ENCODE measurements at places on chromosomes 1 and 21.

- no peak for DNase-seq
- peaks cover 70% of the 10 kb centered on the region for H3K36me3 ChIP-seq
- peaks cover 75% of the 10 kb centered on the region for H3K4me1 ChIP-seq
- H3K27ac ChIP-seq: peak overlapping the region; percentile 99
Observed at GRCh38 chr21:46557919-46558392, 46.9 kb downstream of the S100B start.

GRCh38 chr1:65255035-65255655 lies 54.2 kb upstream of the DNAJC6 start:
- H3K4me3 ChIP-seq: peak overlapping the region; percentile 79
- no peak for DNase-seq
- no peaks in the 10 kb centered on the region for H3K36me3 ChIP-seq
- H3K27me3 ChIP-seq: peaks cover 24% of the 10 kb centered on the region
- H3K4me1 ChIP-seq: peaks cover 25% of the 10 kb centered on the region

DNA sequence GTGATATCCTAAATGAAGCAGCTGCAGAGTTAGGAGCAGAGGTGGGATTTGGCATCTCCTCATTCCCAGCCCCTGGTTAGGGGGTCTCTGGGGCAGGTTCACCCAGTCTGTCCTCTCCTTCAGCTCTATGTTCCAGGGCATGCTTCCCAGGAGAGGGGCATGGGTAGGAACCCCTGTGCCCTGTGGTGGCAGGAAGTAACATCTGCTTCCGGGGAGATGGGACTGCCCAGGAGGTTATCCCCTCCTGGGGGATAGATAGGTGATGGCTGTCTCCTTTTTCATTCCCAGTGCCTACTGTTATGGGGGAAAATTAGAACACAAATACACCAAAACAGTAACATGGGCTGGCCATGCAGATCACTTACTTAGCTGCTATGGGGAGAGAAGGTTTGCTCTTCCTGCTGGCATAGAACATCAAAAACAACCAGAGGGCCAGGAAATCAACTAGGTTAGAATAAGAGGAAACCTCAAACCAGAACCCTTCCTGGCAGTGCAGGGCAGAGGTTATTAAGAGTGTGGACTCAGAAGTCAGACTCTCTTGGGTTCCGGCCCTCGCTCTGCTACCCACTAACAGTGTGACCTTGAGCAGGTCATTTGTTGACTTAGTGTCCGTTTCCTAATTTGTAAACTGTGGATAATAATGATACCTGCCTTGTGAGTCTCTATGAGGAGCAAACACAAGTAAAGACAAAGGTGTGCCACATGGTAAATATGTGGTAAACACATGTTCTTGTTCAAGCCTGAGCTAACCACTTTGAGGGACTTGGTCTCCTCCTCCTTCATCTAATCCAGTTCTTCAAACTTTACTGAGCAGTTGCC lies 157.8 kb upstream of the JUN start:
- peak; percentile 63 for DNase-seq
- H3K4me1 ChIP-seq: peaks cover 69% of the 10 kb centered on the region
- peak overlapping the region; percentile 17 for H3K4me3 ChIP-seq
- H3K36me3 ChIP-seq: peaks cover 1% of the 10 kb centered on the region

DNA sequence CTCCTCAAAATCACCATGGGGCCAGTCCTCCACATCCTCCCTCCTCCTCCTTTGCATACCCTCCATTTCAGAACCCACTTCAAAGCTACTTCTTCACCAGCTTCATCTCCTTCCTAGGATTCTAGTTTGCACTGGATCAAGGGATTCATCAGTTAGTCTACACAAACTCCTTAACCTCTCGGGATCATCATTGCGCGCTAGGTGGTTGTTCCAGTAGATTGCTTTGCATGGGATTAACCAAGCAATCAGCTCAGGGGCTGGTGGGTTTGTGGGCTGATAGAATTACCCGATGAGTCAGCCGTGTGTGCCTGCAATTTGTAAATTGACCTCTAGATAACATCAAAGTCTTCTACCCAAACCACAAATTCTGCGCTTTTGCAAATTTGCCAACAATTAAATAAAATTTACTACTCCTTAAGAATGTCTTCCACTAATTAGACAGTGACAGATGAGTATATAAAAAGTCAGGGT lies 7.7 kb downstream of the KANK4 start:
- no peak for DNase-seq
- H3K27me3 ChIP-seq: peaks cover 26% of the 10 kb centered on the region
- no peaks in the 10 kb centered on the region for H3K4me1 ChIP-seq
- no peak overlapping the region for H3K27ac ChIP-seq
- no peaks in the 10 kb centered on the region for H3K36me3 ChIP-seq

- no peak overlapping the region for H3K27ac ChIP-seq
- no peak overlapping the region for H3K4me3 ChIP-seq
- peaks cover 3% of the 10 kb centered on the region for H3K36me3 ChIP-seq
- H3K27me3 ChIP-seq: no peaks in the 10 kb centered on the region
- peaks cover 18% of the 10 kb centered on the region for H3K4me1 ChIP-seq
Observed at GRCh38 chr1:116001739-116002487, 25.6 kb downstream of the SLC22A15 start.

DNA sequence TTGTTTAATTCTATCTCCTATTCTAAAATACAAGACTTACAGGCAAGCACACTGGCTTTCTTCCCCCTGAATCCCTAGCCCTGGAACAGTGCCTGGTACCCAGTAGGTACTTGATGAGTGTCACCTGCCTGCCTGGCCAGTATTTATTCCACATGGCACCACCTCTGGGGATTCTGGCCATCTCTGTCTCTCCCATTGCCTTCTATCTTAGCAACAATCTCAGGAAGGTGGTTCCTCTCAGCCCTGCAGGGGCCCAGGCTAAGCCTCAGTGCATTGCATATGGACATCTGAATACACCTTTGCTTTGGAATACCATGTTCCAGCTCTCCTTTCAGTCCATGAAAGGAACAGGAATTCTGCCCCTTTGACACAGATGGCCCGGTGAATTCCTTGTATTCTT lies 81.0 kb downstream of the HIVEP3 start:
- H3K27me3 ChIP-seq: peaks cover 6% of the 10 kb centered on the region
- no peak for DNase-seq
- H3K36me3 ChIP-seq: no peaks in the 10 kb centered on the region
- H3K4me3 ChIP-seq: no peak overlapping the region
- H3K4me1 ChIP-seq: peaks cover 5% of the 10 kb centered on the region

GRCh38 chr1:27690183-27690582 lies 18.2 kb upstream of the IFI6 start:
- no peaks in the 10 kb centered on the region for H3K36me3 ChIP-seq
- H3K4me3 ChIP-seq: no peak overlapping the region
- no peak for DNase-seq
- H3K27ac ChIP-seq: no peak overlapping the region

DNA sequence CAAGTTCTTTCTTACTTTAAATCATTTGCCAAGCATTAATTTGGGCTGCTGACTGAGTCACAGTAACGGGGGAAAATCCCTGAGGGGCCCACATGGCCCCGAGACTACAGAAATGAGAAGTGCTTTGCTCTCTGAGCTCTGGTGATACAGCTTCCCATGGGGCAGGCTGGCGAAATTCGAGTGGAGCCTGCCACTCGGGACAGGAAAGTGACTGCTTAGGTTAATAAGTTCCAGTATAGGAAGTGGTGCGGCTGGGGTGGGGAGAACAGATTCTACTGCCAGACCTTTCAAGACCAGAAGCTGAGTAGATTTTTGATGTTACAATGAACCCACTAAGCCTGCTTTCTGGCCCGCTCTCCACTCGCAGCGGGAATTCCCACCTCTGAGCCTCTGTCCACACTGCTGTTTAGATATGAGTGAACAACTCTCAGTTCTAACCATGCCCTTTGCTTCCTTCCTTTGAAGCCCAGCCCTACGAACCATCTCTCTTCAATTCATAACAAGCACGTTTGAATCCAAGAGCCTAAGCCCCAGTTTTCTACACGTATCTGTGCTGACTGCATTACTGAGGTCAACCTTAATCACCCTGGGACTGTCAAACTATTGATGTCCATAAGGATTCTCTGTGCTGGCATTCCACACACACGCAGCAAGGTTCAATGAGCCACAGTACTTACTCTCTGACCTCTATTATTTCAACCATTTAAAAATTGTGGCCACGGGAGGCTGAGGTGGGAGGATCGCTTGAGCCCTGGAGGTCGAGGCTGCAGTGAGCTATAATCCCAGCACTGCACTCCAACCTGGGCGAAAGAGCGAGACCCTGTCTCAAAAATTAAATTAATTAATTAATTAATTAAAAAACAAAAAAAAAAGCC lies 9.6 kb downstream of the ZBTB17 start:
- peak overlapping the region; percentile 39 for H3K4me3 ChIP-seq
- DNase-seq: peak; percentile 69
- H3K4me1 ChIP-seq: peaks cover 56% of the 10 kb centered on the region
- H3K36me3 ChIP-seq: peaks cover 43% of the 10 kb centered on the region
- H3K27ac ChIP-seq: peak overlapping the region; percentile 86

GRCh38 chr1:16199157-16199501 lies 13.3 kb downstream of the ARHGEF19 start:
- no peak overlapping the region for H3K4me3 ChIP-seq
- DNase-seq: no peak
- peaks cover 4% of the 10 kb centered on the region for H3K36me3 ChIP-seq
- H3K4me1 ChIP-seq: peaks cover 4% of the 10 kb centered on the region
- H3K27me3 ChIP-seq: peaks cover 6% of the 10 kb centered on the region
- H3K27ac ChIP-seq: no peak overlapping the region

GRCh38 chr21:25191141-25191540 lies 416.1 kb downstream of the MRPL39 start:
- DNase-seq: no peak
- H3K27ac ChIP-seq: no peak overlapping the region
- H3K4me3 ChIP-seq: no peak overlapping the region

GRCh38 chr1:40232444-40232843 lies 15.3 kb upstream of the TMCO2 start:
- peaks cover 65% of the 10 kb centered on the region for H3K36me3 ChIP-seq
- peak overlapping the region; percentile 80 for H3K27ac ChIP-seq
- H3K27me3 ChIP-seq: no peaks in the 10 kb centered on the region
- H3K4me1 ChIP-seq: peaks cover 52% of the 10 kb centered on the region
- peak; percentile 91 for DNase-seq
- no peak overlapping the region for H3K4me3 ChIP-seq

DNA sequence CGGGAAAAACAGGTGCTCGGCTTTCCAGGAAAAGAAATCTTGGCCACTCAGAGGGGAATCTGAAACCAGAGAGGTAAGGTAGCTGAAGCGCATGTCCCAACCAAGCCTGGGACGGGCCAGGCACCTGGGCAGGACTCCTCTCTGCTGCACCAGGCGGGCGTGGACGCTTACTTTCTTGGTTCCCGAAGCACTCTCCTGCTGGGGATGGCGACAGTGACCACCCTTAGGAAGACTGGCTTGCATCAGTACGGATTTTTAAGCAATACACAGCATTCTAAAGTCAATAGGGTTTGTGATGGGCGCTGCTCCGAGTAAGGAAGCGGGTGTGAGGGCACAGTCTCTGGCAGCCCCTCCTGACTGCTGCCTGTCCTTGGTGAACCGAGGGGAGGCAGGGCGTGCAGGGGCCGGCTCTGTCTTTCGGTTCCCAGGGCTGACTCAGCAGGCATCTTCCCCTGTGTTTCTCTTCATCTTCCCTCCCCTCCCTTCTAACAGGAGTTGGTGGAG lies 74.9 kb upstream of the ANGPTL1 start:
- no peak overlapping the region for H3K4me3 ChIP-seq
- H3K27me3 ChIP-seq: peaks cover 11% of the 10 kb centered on the region
- H3K36me3 ChIP-seq: no peaks in the 10 kb centered on the region
- no peak for DNase-seq
- H3K27ac ChIP-seq: no peak overlapping the region

DNA sequence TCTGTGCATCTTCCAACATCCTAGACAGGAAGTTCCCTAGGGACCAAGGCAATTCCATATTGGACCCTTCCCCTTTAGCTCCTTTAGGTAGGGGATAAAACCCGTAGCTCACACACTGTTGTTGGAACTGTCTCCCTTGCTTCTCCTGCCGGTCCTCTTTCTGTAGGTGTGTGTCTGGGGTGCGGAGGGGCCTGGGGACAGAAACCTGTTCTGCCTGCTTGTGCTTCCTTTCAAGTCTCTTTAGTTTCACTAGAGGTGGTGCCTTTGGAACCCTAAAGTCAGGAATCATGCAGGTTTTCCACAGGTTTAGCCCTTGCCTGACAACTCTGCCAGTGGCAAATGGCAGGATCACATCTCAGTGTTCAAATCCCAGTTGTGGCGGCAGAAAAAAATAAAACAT lies 74.6 kb upstream of the PTGFRN start:
- no peak overlapping the region for H3K27ac ChIP-seq
- H3K4me1 ChIP-seq: no peaks in the 10 kb centered on the region
- no peak for DNase-seq
- peaks cover 6% of the 10 kb centered on the region for H3K27me3 ChIP-seq

GRCh38 chr1:46334030-46334384 lies 6.6 kb upstream of the NSUN4 start:
- H3K36me3 ChIP-seq: peaks cover 2% of the 10 kb centered on the region
- peaks cover 3% of the 10 kb centered on the region for H3K4me1 ChIP-seq
- no peaks in the 10 kb centered on the region for H3K27me3 ChIP-seq
- DNase-seq: no peak

GRCh38 chr21:20856926-20857325 lies 141.3 kb upstream of the NCAM2 start:
- no peak overlapping the region for H3K4me3 ChIP-seq
- no peaks in the 10 kb centered on the region for H3K4me1 ChIP-seq
- H3K27me3 ChIP-seq: no peaks in the 10 kb centered on the region
- no peak for DNase-seq

DNA sequence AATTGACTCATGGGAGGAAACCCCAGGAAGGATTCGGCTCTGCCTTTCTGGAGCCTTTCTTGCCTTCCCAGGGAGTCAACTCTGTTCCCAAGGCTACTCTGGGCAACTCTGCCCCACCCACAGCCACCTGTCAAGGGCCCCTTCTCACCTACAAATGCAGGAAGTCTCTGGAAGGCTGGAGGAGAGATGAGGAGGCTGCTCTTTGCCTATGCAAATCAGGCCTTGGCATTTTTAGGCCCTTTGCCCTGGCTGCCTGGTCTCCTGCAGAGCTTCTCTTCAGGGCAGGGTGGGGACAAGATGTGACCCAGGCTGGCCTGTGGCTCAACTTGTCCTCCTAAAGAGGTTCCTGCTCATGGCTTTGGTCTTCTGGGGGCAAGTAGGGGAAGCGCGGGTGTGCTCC lies 5.4 kb downstream of the SLC6A9 start:
- no peak for DNase-seq
- H3K27ac ChIP-seq: no peak overlapping the region
- H3K27me3 ChIP-seq: no peaks in the 10 kb centered on the region
- no peaks in the 10 kb centered on the region for H3K36me3 ChIP-seq
- H3K4me1 ChIP-seq: peaks cover 18% of the 10 kb centered on the region

- peaks cover 13% of the 10 kb centered on the region for H3K36me3 ChIP-seq
- peaks cover 21% of the 10 kb centered on the region for H3K4me1 ChIP-seq
- H3K27me3 ChIP-seq: no peaks in the 10 kb centered on the region
- H3K27ac ChIP-seq: no peak overlapping the region
- H3K4me3 ChIP-seq: no peak overlapping the region
- no peak for DNase-seq
Observed at GRCh38 chr21:17709266-17709611, 96.5 kb upstream of the BTG3 start.

GRCh38 chr1:35544976-35545375 lies 12.2 kb downstream of the KIAA0319L start:
- H3K36me3 ChIP-seq: peaks cover 47% of the 10 kb centered on the region
- H3K27ac ChIP-seq: no peak overlapping the region
- H3K4me1 ChIP-seq: peaks cover 22% of the 10 kb centered on the region
- no peak overlapping the region for H3K4me3 ChIP-seq
- peak; percentile 69 for DNase-seq
